Heart left ventricle (tissue), 16 donors: ENCODE measurements at places on chromosomes 6 and 20. TPM values are rescaled to one million over a fixed set of nuclear protein-coding genes. Genes with fewer than 3 reads are reported as not detected.

Gene TRDN
- 283 TPM for total RNA-seq

Gene ABHD16B
- not detected for total RNA-seq

Gene SPTLC3
- 8.7 TPM for total RNA-seq

GRCh38 chr6:117304446-117304845, 39.1 kb downstream of the VGLL2 start:
- no peak for DNase-seq
- no peaks in the 10 kb centered on the region for H3K36me3 ChIP-seq
- no peak overlapping the region for H3K4me3 ChIP-seq
- no peaks in the 10 kb centered on the region for H3K4me1 ChIP-seq
- no peak overlapping the region for H3K27ac ChIP-seq
- no peaks in the 10 kb centered on the region for H3K27me3 ChIP-seq

- no peak overlapping the region for H3K27ac ChIP-seq
- no peaks in the 10 kb centered on the region for H3K36me3 ChIP-seq
- DNase-seq: no peak
Observed at GRCh38 chr6:43926634-43927531, 156.9 kb downstream of the VEGFA start.

GRCh38 chr6:3912361-3913076, 63.3 kb downstream of the FAM50B start:
- DNase-seq: no peak
- H3K27me3 ChIP-seq: no peaks in the 10 kb centered on the region
- peaks cover 55% of the 10 kb centered on the region for H3K4me1 ChIP-seq
- no peak overlapping the region for H3K4me3 ChIP-seq
- H3K27ac ChIP-seq: peak overlapping the region; percentile 87

- H3K27me3 ChIP-seq: no peaks in the 10 kb centered on the region
- no peak overlapping the region for H3K4me3 ChIP-seq
- H3K36me3 ChIP-seq: no peaks in the 10 kb centered on the region
- H3K4me1 ChIP-seq: no peaks in the 10 kb centered on the region
- no peak for DNase-seq
- no peak overlapping the region for H3K27ac ChIP-seq
Observed at GRCh38 chr6:8780653-8781052, 345.3 kb upstream of the SLC35B3 start.

DNA sequence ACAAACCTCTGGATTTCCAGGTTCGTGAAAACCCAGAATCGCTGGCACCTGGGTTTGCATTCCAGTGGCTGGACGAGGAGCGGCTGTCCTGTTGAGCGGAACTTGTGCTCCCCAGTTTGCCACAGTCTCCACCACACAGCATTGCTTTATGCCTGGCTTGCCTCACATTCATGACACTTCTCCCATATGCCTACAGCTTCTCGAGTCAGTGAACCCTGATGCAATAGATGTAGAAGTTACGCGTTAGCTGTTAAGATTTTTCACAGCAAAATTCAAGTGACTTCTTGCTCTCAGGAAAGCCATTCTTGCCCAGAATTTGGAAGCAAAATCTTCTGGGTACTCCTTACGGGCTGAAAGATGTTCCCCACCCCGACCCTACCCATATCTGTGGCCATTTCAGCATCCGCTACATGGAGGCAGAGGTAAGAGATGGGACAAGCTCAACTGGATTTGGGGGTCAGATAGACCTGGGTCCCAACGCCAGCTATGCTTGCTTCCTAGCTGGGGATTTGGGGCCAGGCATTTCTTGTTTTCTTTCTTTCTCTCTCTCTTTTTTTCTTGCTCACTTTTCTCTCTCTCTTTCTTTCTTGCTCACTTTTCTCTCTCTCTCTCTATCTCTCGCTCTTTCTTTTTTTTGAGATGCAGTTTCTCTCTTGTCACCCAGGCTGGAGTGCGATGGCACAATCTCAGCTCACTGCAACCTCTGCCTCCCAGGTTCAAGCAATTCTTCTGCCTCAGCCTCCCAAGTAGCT, 12.4 kb upstream of the GDAP1L1 start:
- no peak for DNase-seq
- H3K27me3 ChIP-seq: no peaks in the 10 kb centered on the region
- no peak overlapping the region for H3K27ac ChIP-seq
- no peaks in the 10 kb centered on the region for H3K4me1 ChIP-seq
- H3K4me3 ChIP-seq: no peak overlapping the region
- no peaks in the 10 kb centered on the region for H3K36me3 ChIP-seq

- no peak overlapping the region for H3K27ac ChIP-seq
- H3K27me3 ChIP-seq: no peaks in the 10 kb centered on the region
- no peak overlapping the region for H3K4me3 ChIP-seq
- no peaks in the 10 kb centered on the region for H3K36me3 ChIP-seq
- H3K4me1 ChIP-seq: peaks cover 3% of the 10 kb centered on the region
Observed at GRCh38 chr6:13535306-13535705, 39.1 kb upstream of the SIRT5 start.

- no peaks in the 10 kb centered on the region for H3K36me3 ChIP-seq
- H3K27ac ChIP-seq: peak overlapping the region; percentile 96
- H3K4me1 ChIP-seq: peaks cover 11% of the 10 kb centered on the region
- H3K27me3 ChIP-seq: no peaks in the 10 kb centered on the region
- H3K4me3 ChIP-seq: peak overlapping the region; percentile 48
- no peak for DNase-seq
Observed at GRCh38 chr6:111604259-111605099, 1.2 kb downstream of the TRAF3IP2 start.

- peaks cover 23% of the 10 kb centered on the region for H3K4me1 ChIP-seq
- no peaks in the 10 kb centered on the region for H3K27me3 ChIP-seq
- peak overlapping the region; percentile 100 for H3K4me3 ChIP-seq
- peak; percentile 74 for DNase-seq
- H3K36me3 ChIP-seq: peaks cover 20% of the 10 kb centered on the region
- H3K27ac ChIP-seq: peak overlapping the region; percentile 100
Observed at GRCh38 chr20:45934046-45934585, 367 bp upstream of the PCIF1 start.
